NCI-H2107 (cell line): ENCODE measurements at places on chromosomes 2 and 18.

DNA sequence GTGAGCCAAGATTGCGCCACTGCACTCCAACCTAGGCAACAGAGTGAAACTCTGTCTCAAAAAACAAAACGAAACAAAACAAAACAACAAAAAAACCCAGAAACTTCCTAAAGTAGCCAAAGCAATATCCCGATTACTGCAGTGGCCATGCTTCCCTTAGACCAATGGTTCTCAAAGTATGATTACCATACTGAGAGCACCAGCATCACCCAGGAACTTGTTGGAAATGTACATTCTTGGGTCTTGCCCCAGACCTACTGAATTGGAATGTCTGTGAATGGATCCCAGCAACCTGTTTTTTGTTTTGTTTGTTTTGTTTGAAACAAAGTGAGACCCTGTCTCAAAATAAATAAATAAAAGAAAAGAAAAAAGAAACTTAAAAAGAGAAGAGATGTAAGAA, 41.9 kb upstream of the TGIF1 start:
- no peak for DNase-seq

DNA sequence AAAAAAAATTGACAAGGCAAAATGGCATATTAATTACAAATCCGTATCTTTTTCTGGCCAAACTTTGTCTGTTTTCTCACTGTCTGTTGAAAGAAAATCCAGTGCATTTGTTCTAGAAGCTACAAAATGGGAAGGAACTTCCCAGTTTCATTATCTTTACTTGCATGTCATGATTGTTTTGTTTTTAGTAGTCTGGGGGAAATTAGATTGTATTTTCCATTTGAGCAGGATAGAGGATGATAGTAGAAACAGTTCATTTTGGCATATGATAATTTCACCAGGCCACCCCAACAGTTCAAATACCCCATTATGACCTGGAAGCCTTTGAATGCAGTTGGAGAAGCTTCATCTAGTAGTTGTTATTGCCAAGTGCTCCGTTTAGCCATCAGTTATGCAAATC, 77.5 kb upstream of the RANBP2 start:
- no peak for DNase-seq

DNA sequence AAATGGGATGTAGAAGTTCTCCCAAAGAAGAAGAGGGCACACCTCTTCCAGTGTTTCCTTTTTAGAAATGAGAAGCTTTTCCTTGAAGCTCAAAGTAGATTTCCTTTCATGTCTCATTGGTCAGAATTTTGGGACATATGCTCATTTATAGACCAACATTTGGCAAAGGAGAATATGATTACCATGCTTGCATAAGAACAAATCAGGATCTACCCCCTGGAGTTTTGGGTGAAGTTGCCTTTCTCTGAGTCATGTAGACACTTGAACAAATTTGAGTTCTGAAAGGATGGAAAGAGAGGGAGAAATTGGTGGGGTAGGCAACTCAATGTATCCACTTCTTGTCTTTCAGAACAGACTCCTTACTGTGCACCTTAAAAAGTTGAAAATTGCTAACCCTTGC, 409.0 kb downstream of the SLC4A3 start:
- no peak for DNase-seq

DNA sequence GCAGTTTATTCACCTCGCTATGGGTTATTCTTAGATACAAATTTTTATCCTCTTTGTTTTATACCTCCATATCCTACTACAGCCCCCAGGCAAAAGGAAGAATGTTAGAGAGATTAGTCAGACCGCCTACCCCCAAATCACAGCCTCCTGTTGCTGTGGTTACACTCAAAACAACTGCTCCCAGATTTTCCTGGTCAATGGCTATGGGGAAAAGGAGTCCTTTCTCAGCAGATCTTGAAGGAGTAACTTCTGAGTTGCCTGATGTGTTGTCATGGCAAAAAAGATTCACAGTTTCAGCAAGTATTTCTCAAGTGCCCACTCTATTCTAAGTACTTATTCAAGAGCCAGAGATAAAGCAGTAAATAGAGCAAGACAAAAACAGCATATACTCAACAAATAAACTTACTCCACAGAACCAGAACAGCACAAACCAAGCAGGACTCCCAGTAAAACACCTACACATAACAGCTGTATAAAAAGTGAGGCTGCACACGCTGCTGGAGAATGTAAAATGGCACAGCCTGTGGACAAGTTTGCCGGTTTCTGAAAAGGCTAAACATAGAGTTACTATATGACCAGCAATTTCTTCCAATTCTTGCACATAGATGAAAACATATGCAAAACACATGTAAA, 104.8 kb downstream of the NOL10 start:
- DNase-seq = no peak

- no peak for DNase-seq
These were observed 52.5 kb upstream of the LTBP1 start for GRCh38 chr2:32894119-32894728.

DNA sequence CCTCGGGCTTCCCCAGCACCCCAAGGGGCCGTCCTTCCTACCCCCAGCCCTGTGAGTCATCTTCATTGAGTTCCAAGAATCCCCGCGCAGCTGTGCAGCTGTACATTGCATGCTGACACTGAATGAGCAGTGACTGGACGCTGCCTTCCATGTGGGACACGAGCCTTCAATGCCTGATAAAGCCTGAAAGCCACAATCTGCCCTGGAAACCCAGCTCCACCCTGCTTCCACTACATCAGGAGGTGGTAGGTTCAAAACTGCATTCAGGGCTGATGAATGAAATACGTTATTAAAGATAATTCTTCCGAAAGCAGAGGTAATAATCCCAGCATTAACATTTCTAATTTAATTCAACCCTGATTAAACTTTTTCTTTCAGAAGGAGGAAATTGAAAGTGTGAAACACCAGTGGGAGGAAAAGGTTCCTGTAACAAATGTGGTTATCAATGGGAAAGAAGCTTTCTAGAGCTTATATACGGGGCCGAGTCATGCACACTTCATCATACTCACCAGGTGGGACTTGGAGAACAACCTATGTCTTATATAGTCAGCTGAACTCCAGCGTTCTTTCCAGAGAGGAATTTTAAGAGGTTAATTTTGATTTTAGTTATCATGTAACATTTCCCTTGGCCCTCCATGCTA, 360.1 kb downstream of the LPIN1 start:
- DNase-seq = no peak

DNA sequence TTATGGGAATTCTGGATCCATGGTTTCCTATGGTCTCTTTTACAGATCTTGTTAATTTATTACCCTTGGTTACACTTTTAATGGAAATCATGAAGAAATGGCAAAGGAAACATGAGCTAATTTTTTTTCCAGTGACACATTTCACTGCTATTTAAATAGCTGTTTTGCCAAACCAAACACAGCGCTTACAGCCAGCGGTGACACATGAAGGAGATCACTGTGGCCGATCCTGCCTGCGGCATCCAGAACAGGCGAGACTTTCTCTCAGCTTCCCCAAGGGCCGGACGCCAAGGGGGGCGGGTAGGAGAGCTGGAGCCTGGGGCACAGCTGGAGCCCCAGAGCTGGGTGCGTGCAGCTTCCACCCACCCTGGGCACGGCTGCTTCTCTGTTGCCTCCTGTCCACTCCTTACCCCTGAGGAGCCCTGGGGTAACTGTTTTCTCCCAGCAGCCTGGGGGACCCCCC, 81.4 kb upstream of the PKDCC start:
- DNase-seq = no peak

DNA sequence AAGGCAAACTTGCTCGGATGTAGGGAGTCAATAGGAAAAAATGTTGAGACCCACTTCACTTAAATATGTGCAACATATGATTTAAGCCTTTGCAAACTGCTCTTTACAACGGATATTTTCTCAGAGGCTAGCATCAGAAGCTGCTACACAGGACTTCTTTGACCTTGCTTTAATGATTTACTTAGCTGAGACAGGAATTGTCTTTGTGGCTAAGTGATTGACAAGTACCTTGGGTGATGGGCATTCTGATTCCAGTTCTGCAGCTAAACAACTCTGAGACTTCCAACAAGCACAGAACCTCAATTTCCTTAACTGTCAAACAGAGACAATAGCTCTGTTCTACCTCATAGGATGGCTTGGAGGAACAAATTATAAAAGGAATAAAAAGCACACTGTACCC, 150.2 kb downstream of the NCKAP5 start:
- no peak for DNase-seq

GRCh38 chr2:239467281-239467955, 66.6 kb upstream of the HDAC4 start:
- no peak for DNase-seq

DNA sequence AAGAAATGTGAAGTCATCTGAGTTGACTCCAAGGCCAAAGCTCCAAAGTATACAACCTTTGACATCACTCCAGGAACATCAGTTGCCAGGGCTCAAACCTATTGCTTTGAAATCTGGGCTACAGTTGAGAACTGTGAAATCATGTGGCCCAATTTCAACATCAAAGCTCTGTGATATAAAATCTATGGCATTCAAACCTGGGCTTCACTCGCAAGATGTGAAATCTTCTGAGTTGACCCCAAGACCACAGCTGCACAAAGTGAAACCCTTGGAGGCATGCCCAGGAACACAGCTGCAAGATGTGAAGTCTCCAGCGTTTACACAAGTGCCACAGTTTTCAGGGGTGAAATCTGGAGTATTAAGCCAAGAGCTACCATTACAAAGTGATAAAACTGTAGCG, 9.4 kb upstream of the ZNF512 start:
- DNase-seq = no peak

DNA sequence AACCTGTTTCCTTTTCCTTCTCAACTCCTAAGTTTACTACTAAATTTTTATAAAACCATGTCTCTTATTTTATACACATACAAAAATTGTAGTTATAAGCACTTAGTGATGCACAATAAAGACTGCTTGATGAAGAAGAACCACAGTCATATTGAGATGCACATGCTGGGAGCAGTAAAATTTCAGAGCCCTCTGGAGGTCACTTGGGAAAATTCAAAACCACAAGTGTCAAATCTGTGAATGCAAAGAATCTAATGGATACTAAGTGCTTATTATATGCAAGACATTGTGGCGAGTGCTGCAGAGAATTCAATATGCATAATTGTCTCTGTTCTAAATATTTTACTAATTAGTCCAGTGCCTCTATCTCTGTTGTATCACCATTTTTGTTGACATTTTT, 180.5 kb downstream of the VWC2L start:
- DNase-seq = no peak

DNA sequence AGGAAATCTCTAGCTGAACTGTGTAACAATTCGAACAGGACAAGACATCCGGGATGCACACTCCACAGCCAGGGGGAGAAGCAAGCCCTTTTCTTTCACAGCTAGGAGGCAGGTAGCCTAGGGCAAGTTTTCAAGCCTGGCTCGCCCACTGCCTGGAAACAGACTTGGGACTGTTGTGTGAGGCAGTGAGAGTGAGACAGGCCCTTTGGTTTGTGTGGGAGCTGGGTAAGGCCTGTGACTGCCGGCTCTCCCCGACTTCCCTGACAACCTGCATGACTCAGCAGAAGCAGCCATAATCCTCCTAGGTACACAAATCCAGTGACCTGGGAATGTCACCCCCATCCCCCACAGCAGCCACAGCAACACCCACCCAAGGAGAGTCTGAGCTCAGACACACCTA, 179.7 kb downstream of the WDPCP start:
- DNase-seq = no peak

DNA sequence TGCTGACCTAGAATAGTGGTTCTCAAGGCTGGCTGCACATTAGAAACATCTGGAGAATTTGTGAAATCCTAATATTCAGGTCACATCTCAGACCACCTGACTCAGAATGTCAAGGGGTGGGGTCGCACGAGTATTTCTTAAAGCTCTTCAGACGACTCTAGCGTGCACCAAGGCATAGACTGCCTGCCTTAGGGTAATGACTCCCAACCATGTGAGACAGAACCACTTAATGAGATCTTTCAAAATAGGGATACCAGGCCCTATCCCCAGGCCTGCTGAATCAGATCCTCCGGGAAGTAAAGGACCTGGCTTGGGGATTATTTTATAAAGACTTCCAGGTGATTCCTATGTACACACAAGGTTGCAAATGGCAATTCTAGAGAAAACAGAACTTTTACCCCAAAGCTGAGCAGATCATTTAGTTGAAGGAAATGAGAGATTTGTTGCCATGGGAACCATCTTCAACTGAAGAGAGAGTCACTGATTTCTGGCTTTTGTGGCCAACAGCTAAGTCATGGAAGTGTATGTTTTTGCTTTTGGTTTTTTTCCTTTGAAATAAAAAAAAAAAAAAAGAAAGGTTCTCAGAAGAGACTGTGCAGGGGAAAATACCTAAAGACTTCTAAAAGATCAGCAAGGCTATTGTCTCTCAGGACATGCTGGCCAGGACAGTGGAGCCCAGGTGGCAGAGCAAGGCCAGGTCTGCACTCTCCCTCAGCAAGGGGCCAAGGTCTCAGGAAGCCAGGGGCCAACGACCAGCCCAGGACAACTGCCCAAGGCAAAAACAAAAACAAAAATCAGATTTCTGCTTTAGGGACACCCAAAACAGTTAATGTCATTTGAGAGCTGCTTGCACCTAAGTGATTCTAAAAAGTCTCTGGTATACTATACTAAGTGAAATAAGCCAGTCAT, 15.3 kb upstream of the LOXHD1 start:
- no peak for DNase-seq

GRCh38 chr2:11406958-11407381, 59.0 kb downstream of the E2F6 start:
- DNase-seq = no peak

- DNase-seq = no peak
These were observed 43.0 kb upstream of the MSTN start for GRCh38 chr2:190105554-190105953.

- no peak for DNase-seq
These were observed 52.5 kb upstream of the LGALSL start for GRCh38 chr2:64401529-64401880.

GRCh38 chr2:132384491-132385151, 32.0 kb upstream of the GPR39 start:
- no peak for DNase-seq

DNA sequence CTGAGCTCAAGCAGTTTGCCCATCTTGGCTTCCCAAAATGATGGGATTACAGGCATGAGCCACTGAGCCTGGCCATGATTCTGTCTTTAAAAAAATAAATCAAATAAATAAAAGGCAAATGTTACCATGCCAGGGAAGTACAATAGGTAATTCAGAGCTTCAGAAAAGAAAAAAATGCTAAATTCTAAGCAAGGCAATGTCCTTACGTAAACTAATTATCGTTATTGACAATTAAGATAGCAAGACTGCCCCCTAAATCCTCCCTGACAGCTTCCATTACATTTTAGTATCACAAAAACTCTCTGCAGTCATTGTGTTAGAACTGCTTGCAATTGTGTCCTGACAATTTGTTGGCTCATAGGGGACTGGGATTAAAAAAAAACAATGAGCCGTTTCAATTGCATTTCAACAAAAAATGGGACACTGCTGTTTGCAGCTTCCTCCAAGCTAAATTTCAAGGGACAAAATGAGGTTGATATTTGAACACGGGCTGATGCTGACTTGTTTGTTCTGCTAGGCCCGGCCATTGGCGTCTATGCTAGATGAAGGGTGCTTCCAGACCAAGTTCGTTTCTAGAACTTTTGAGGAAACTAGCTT, 88.9 kb downstream of the MOGAT1 start:
- no peak for DNase-seq

DNA sequence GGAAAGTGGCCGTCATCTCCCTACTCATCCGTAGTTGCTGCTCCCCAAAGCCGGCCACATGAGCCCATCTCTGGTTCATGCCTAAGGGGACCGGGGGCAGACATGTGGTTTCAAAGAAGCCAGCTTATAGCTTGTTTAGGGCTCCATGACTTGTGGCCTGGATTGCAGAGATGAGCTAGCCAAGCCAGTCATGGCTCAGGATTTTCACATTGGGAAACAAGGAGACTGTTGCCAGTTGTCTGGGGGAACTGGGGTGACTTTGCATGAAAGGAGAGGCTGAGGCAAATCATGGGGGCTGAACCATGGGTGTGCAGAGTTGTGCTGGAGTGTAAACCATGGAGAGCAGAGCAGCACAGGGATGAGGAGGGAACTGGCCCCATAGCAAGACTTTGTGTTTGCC, 183.0 kb upstream of the APCDD1 start:
- DNase-seq = no peak
